GM20000 (cell line): ENCODE measurements at places on chromosomes 1 and 21.

DNA sequence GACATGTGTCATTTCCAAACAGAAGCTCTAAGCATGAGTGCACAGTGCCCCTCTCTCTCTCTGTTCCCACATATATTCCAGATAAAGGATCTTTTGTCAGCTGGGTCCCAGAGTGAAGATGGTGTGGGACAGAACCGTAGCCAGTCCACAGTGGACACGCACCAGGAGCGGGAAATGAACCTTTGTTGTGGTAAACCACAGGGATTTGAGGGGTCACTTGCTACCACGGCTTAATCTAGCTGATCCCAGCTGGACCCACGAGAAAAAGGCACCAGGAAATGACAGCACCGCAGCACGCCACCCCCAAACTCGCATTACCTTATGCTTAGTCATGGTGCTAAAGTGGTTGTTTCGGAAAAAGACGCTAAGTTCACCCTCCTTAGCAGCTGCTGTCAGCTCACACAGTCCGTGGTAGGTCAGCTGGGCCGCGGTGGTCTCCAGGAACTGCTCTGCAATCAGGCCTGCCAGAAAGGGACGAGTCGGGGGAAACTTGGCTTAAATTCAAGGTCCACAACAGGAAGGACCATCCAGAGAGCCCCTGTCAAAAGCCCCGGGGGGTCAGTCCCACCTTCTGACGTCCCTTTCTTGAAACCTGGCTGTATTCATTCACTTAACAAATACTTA, 7.5 kb downstream of the MINDY1 start:
- no peak for DNase-seq

- DNase-seq: no peak
Measured at GRCh38 chr1:44640200-44640853, 34.0 kb downstream of the TMEM53 start.

DNA sequence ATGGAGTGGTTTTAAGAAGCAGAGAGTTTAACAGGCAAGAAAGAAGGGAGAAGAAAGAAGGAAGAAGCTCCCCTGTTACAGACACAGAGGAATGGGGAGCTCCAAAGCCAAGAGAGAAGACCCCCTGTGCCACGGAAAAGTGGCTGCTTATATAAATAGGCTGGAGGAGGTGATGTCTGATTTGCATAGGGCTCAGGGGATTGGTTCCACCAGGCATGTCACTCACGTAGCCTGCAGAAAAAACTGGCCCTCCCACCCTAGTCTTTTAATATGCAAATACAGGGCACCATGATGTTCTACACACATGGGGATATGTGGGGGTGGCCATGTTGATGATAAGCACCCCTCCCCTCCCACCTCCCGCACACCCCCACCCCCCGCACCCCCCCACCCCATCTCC, 99.6 kb downstream of the ETS2 start:
- DNase-seq: no peak

DNA sequence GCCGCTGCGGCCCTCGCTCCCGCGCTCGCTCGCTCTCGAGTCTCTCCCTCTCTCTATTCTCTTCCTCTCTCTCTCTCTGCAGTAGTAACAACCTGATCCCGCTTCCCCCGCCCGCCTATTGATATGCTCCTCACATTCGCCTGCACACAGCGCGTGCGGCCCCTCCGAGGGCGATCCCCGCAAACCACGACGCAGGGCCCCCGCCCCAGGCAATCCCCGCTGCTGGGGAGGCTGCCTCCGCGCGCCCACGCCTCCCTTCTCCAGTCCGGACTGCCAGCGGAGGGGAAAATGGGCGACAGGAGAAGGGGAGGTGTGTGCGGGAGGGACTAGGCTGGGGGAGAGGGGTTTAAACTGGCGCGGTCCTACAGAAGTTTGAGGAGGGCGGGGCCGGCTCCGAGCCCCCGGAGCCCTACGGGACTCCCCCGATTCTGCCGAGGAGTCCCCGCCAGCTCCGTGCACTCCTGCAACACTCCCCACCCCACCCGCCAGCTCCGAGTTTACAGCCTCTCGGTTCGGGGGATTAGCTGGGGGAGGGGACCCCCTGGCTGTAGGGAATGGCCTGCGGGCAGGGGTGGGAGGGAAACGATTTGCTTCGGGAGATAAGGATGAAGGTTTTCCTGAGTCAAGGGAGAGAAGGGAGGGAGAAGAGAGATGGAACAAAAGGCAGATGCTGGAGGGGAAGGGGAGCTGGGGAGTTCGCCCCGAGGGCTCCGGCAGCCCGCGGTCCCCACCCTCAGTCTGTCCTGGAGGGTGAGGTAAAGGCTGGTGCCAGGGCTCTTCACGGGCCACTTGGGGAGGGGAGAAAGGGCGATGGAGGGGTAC, 66.6 kb downstream of the SYT2 start:
- no peak for DNase-seq

- DNase-seq: no peak
Measured at GRCh38 chr1:202216691-202217090, 23.1 kb downstream of the LGR6 start.

DNA sequence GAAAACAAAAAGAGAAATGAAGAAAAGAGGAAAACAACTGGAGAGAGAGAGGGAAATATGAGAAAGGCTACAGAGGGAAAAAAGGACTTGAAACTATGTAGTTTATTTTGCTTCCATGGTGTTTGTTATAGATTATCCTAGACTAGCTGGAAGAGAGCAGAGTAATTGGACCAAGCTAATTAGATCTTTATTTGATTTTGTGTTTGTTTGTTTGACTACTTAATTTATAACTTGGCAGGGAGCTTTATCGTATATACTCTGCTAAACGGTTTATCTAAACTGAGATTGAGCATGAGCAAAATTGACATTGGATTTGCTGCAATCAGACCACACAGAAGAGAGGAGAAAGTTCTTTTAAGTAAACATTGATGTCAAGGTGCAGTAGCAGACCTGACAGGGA, 443.8 kb upstream of the USP24 start:
- no peak for DNase-seq

DNA sequence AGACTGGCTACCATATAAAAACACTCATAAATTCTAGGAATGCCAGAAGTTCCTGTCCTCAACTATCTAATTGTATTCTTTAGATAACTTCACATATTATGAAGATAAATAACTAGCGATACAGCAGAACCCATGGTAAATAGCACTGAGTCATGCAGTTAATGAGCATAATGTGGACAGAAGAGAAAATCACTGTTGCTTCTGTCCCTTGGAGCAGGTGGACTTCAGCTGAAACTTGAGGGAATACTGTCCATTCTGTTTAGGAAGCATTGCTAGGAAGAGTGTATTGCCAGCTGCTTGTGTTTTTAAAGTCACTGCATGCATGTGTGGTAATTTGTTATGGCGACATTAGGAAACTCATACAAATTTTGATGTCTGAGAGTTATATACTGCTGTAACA, 854.4 kb downstream of the LTN1 start:
- no peak for DNase-seq

DNA sequence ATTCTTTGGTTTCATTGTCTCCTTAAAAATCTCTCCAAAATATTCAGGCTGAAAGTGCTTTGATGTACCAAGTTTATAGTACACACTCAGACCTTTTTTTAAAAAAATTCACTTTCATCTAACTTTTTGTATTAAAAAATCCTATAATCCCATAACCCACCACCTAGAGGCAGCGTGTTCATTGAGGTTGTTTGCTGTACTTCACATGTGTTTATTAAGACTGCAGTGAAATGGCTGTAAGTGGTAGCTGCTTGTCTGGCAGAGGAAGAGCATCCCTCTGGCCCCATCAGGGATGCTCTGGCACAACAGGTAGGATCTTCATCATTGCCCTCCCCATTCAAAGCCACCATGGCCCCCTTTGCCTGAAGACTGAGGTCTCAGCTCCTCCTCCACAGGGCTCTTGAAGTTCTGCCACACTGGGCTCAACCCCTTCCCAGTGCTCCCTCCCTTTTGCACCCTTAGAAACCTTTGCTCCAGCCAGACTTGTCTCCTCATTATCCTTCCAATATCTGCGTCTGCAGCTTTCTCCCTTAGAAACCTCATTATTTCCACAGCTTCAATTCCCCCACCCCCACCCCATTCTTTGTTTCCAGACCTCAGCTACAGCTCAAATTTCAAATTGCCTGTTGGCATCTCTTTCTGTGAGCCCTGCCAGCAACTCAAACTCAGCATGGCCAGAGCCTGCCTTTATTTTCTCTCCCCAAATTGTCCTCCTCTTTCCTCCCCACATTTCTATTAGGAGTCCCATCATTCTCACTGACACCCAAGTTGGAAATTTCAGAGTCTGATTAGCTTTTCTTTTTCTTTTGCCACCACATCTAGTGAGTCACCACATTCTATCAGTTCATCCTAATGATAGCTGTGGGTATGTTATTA, 369.6 kb upstream of the USP24 start:
- no peak for DNase-seq

- DNase-seq: no peak
Measured at GRCh38 chr1:87091425-87091824, 177.0 kb downstream of the HS2ST1 start.

DNA sequence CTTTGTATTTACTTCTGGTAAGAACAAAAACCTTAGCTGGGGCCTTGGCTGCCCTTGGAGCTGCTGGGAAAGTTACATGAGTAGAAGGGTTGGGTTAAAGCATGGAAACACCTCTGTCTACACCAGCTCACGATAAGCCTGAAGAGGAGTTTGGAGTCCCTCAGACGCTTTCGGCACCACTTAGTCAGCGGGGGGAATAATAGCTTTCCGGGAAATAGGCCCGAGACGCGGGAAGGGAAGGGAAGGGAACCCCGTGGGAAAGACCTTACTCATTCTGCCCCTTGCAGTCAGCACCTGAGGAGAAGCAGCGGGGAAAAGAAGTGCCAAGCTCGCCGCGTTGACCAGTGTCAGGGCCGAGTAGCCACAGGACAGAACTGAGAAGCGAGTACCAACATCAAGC, 66.4 kb upstream of the PDE9A start:
- DNase-seq: no peak

- DNase-seq: peak; percentile 36
Measured at GRCh38 chr1:235513495-235514366, 9.5 kb upstream of the B3GALNT2 start.

DNA sequence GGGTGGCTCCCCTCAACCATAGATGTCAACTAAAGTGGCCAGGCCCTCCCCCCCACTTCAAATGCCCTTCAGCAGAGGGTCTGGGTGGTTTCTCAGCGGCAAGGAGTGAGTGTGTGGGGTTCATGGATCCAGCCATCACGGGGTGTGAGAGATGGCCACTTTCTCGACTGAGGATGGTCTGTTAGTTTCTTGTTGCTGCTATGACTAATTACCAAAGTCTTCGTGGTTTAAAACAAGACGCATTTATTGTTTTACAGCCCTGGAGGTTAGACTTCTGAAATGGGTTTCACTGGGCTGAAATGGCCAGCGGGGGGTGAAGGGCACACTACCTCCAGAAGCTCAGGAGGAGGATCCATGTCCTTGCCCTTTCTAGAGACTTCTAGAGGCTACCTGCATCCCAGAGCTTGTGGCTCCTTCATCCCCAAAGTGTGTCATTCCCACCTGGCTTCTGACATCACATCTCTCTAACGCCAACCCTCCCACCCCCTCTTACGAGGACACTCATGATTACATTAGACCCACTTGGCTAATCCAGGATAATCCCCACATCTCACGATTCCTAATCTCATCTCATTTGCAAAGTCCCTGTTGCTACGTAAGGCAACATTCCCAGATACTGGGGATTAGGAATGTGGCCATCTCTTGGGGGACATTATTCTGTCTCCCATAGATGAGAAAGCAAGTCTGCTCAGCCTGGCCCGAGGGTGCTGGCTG, 53.0 kb downstream of the EPHB2 start:
- peak; percentile 64 for DNase-seq

DNA sequence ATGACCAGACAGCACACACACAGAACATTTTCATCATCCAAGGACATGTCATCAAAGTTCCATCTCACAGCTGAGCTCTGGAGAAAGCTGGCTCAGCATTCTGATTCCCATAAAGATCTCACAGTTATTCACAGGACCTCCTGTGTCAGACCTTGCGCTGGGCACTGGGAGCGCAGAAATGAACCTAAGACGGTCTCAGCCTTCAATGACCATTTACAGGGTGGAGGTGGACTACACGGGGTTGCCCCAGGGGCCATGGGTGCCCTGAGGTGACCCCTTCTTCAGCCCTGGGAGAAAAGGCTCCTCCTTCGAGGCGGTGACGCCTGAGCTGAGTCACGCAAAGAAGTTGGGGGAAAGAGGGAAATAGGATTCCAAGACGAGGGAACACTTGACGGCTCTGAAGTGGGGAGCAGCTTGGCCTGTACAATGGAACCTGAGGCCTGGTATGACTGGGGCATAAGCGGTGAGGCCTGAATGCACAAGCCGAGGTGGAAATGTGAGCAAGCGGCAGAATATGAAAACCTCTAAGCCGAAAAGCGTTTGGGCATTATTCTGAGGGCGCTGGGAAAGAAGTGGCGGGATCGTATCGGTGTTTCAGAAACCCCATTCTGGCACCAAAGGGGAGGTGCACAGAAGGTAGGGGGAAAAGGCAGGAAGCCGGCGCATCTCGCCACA, 797 bp downstream of the CC2D1B start:
- DNase-seq: no peak

GRCh38 chr1:8422510-8423268, 104.8 kb downstream of the SLC45A1 start:
- DNase-seq: no peak

DNA sequence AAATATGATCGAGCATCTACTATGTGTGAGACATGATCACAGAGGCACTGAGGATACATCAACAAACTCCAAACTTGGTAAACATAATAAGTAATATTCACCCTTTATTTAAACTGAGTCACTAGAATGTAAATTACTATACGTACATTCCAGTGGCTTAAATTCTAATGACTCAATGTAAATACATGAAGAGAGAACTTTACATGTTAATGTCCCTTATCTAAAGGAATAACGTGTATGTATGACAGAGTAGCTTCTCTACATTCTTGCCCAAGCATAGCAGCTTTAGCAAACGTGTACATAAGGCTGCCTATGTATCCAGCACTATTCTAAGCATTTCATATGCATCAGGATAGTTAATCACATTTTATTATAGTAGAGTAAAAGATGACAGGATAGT, 111.8 kb upstream of the CYYR1 start:
- no peak for DNase-seq

GRCh38 chr1:110207831-110208230, 2.3 kb upstream of the KCNC4 start:
- DNase-seq: peak; percentile 81

DNA sequence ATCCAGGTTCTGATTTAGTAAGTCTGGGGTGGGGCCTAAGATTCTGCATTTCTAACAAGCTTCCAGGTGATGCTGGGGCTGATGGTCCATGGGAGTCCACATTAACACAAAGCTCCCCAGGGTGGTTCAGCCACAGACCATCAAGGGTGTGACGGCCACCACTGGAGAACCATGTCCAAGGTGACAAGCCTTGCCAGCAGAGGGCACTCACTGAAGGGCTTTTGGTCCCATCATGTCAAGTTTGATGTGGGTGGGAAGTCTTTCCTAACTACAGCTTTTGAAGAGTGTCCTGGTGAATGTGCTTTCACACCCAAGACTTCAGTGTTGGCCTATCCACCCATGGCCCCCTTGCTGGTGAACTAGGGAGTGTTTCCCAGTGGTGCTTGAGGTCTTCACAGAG, 67.1 kb downstream of the UBE2T start:
- peak; percentile 52 for DNase-seq

- no peak for DNase-seq
Measured at GRCh38 chr1:234519506-234519905, 40.5 kb upstream of the TARBP1 start.

- peak; percentile 18 for DNase-seq
Measured at GRCh38 chr1:174114788-174115448, 44.4 kb upstream of the RABGAP1L start.

GRCh38 chr1:222691016-222691415, 21.3 kb downstream of the AIDA start:
- no peak for DNase-seq
